ENCODE measurements at places on chromosomes 2 and 18. TPM values are rescaled to one million over a fixed set of nuclear protein-coding genes. Genes with fewer than 3 reads are reported as not detected.

Gene PARD3B
- 4.4 TPM for polyA plus RNA-seq

Gene APCDD1
- polyA plus RNA-seq, result 13.1 TPM

Gene REG1B
- not detected for polyA plus RNA-seq

Gene SP140L
- polyA plus RNA-seq, result 22.4 TPM

Gene SERPINB13
- not detected for polyA plus RNA-seq

Gene SLC5A7
- polyA plus RNA-seq, result 0.51 TPM

Gene REEP1
- polyA plus RNA-seq, result 1.7 TPM

Gene TUBA4B
- 0.07 TPM for polyA plus RNA-seq

Gene CPLX4
- not detected for polyA plus RNA-seq

Gene VWA3B
- not detected for polyA plus RNA-seq

Gene PTPRM
- polyA plus RNA-seq, result 77.2 TPM

Gene ZNF2
- polyA plus RNA-seq, result 2.1 TPM

Gene NFATC1
- polyA plus RNA-seq, result 5.5 TPM

Gene TLK1
- polyA plus RNA-seq, result 16.5 TPM

Gene NTSR2
- 0.16 TPM for polyA plus RNA-seq

Gene BCL11A
- 3.9 TPM for polyA plus RNA-seq

Gene CHRNG
- polyA plus RNA-seq, result not detected

Gene INPP5D
- polyA plus RNA-seq, result 15.6 TPM

Gene EMILIN1
- polyA plus RNA-seq, result 84.4 TPM

Gene CDKL4
- polyA plus RNA-seq, result 0.16 TPM

Gene RNU2-63P
- polyA plus RNA-seq, result not detected

Gene PSD4
- polyA plus RNA-seq, result 60.2 TPM

Gene IL36A
- not detected for polyA plus RNA-seq

Gene FAM210A
- 4.7 TPM for polyA plus RNA-seq

Gene ABHD3
- 13.1 TPM for polyA plus RNA-seq

Gene DRC1
- polyA plus RNA-seq, result 0.56 TPM

Gene TMEM17
- polyA plus RNA-seq, result 7.2 TPM

Gene RRM2
- 7.5 TPM for polyA plus RNA-seq

Gene C18orf54
- polyA plus RNA-seq, result 0.30 TPM

Gene PIEZO2
- 1.4 TPM for polyA plus RNA-seq
